ENCODE measurements at places on chromosomes 3 and 15.

GRCh38 chr15:62691008-62691407, 351.5 kb upstream of the TPM1 start:
- no peak for DNase-seq

DNA sequence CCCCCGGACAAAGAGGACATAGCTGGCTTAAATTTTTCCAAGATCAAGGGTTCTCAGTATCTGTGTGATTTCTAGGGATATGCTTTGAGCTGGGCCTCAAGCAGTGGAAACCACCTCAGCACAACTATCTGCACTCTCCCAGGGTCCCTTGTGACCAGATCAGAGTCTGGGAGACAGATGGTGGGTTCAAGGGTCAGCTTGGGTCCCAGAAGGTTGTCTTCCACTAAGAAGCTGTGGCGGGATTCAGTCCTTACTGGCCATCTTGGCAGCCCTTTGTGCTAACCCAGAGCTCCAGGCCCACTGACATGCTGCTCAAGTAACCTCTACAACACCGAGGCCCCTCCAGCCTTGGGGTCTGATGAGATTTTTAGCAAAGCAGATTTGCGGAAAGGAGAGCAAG, 2.7 kb downstream of the INSYN1 start:
- no peak for DNase-seq

DNA sequence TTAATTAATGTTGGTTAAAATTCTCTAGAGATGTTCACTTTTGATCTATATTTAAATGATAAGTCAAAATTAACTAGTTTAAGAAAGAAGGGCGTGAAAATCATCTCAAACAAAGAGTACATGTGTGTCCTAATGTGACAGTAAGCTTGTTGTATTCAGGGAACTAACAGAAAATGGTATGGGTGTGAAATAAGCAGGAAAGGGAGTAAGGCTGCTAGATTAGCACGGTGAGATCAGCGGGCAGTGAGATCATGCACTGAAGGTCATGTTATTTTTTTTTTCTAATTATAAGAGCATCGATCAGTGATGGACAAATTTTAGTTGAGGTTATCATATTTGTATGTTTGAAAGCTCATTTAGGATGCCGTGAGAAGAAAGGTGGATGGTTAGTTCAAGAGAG, 430.8 kb downstream of the DIPK2A start:
- DNase-seq: no peak

DNA sequence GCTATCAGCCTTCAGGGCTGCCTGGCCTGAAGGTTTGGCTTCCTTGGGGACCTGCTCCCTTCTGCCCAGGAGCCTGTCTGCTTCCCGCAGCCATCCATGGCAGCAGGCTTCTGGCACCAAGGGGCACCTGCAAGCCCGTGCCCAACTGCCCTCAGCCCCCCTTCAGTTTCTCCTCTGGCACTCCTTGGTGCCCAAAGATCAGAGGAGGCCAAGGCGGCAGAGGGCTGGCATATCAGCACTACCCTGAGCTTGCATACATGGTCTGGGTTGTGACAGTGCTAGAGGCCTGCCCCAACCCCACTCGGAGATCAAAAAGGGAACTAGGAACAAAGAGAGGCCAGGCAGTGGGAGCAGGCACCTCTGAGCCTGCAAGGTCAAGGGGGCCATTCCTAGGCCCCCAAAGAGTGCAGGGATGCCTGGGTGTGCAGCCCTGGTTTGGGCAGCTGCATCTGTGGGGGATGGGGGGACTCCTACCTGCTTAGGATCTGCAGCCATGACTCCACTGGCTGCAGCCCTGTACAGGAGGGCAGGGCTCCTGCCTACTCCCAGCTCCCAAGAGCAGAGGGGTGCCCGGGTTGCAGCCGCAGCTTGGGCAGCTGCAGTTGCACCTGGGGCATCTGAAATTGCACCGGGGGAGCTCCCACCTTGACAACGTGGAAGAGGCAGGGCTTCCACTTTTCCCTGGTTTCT, 76.2 kb upstream of the TP63 start:
- no peak for DNase-seq

GRCh38 chr3:60743631-60744164, 507.6 kb downstream of the FHIT start:
- DNase-seq: peak; percentile 10

DNA sequence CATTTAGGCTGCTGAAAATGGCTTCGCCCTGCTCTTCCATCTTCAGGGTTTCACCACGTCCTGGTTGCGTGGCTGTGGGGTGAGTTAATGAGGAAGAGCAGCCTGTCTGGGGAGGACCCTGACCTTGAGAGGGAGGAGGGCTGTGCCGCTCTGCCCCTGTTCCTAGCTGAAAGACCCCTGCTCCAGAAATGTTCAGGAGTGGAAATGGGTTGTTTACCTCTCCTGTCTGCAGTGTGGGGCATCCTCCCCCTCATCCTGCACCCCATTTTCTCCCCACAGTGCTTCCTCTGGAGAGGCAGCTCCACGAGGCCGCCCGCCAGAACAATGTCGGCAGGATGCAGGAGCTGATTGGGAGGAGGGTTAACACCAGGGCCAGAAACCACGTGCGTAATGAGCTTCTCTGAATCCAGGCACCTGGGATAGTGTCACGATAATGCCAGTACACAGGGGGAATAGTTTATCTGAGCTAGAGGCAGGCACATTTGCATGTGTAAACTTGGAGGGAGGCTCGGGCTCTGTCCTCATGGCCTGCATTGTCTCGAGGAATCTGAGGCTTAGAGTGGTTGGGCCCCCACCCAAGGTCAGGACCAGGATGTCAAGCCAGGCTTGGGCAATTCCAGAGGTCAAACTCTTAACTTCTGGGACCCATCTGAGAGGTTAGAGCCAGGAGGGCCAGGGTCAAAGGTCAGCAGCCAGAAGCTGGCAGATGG, 4.0 kb downstream of the ANKDD1A start:
- no peak for DNase-seq

DNA sequence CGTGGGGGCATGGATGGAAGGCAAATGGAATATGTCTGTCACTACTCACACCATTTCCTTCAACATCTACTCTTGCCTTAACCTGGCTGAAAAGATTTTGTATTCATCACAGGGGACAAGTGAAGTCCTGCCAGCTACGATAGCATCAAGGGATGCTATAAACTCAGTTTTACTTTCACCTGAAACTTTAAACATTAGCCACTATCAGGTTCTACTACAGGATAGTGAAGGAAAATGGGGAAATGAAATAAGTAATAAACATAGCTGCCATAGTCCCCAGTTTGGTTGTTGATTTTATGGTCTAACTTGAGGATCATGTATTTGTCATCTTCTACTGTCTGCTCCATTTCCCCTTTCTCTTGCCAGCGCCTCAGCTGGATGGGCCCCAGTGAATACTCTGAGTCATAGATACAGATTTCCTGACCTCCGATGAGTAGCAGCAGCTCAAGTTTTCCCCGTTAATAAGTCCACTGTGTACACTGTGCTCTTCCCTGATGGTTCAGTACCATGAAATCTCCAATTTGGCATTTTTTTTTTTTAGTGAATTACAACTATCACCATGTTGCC, 338.2 kb upstream of the SLCO3A1 start:
- no peak for DNase-seq

GRCh38 chr15:96324940-96325540, 5.5 kb upstream of the NR2F2 start:
- no peak for DNase-seq

DNA sequence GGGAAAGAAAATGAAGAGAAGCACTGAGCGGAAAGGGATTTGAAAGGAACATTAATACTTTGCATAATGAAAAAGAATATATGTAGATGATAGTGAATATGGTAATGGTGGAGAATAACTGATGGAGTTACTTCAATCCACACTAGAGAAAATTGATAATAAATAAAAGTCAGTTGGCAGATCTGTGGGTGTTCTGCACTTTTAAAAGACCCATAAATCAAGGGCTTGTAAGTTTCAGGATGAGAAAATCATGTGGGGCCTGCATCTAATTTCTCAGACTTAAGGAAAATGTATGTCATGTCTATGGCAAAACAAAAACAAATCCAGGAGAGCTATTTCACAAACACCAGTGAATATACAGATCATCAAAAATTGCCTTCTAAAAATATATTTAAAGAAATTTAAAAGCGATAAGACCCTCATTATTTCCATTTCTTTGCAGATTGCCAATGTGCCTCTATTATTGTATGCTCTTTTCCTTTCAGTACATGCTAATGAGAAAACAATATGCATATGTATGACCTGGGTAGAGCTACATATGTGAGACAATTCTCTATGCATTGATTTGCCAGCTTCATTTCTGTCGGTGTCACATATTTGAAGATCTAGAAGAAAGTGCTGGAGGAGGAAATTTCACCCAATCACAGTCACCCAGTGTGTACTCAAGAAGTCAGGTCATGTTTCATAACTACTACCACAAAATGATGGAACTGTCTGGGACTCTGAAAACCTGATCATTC, 269.9 kb upstream of the PDZRN3 start:
- DNase-seq: no peak

GRCh38 chr15:94069844-94070243, 161.5 kb upstream of the MCTP2 start:
- no peak for DNase-seq

DNA sequence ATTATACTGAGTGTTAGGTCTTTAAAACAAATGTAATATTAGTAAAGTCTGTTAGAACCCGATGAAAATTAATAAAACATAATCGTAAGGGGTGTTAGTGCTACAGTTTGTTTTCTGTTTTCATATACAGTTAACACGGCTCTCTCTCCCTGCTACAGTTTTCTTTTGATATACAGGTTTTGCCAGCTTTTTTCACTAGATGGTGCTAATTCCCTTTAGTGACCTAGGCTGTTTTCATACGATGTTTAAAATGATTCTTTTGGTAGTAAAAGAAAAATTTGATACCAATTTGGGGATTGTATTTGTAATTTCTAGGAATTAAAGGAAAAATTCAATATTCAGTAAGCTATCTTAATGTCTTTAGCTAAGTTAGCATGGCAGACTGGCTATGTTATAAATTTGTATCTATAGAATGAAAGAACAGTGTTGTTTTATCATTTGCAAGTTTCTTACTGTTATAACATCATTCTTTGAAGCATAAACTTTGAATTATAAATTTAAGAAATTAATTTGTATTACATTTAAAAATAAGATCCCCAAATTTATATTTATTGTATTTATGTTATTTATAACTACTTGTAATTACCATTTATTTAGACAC, 11.5 kb downstream of the APH1B start:
- no peak for DNase-seq

GRCh38 chr3:194025951-194026350, 110.0 kb upstream of the HES1 start:
- no peak for DNase-seq

- no peak for DNase-seq
Measured at GRCh38 chr3:34070831-34071585, 272.6 kb downstream of the PDCD6IP start.

GRCh38 chr3:52249683-52250082, 4.1 kb downstream of the PPM1M start:
- DNase-seq: no peak

GRCh38 chr3:178260887-178261565, 275.2 kb upstream of the KCNMB2 start:
- no peak for DNase-seq

- DNase-seq: no peak
Measured at GRCh38 chr3:102141096-102141927, 292.0 kb downstream of the NFKBIZ start.

DNA sequence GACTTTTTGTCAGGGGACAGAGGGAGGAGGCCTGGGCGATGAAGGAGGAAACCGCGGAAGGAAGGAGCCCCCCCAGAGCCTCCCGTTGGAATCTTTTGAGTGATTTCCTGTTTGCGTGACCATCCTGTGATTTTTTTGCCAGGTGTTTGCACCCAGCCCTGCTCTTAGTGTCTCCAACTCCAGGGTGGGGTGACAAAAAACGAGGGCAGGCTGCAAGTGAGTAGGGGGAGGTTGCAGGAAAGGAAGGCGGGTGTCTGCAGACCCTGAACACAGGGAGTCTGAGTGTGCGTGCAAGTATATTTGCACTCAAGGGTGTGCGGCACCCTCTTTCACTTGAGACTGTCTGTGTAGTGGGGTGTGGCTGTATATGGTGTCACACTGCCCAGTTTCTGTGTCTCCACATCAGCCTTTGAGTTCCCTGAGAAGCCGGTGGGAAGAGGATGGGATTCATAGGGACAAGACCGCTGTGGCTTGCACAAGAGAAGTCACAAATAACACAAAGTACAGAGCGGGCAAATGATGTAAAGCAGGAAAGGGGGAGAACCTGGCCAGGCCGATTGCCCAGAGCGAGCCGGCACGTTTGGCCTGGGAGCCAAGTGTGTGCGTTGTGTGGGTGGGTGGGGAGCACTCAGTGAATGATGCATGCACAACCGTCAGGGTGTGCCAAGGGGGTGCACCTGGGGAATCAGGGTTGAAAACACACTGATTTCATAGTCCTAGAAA, 6.6 kb downstream of the ISLR2 start:
- no peak for DNase-seq

DNA sequence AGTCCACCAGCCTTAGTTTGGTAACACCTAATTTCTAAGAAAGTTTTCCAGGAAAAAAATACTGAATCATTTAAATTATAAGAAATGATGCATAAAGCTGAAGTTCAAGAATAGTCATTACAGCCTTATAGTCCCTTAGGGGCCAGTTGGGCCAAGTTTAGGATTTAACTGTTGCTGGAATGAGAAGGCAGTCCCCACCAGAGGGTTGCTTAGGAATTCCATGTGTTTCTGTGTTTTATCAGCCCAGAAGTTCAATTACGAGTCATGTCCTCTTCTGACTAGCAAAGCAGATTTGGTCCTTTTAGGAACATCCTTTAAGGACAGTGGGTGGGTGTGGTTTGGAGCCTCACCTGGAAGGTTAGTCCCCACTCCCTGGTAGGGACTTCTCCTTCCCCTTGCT, 57.0 kb upstream of the NR2E3 start:
- no peak for DNase-seq

DNA sequence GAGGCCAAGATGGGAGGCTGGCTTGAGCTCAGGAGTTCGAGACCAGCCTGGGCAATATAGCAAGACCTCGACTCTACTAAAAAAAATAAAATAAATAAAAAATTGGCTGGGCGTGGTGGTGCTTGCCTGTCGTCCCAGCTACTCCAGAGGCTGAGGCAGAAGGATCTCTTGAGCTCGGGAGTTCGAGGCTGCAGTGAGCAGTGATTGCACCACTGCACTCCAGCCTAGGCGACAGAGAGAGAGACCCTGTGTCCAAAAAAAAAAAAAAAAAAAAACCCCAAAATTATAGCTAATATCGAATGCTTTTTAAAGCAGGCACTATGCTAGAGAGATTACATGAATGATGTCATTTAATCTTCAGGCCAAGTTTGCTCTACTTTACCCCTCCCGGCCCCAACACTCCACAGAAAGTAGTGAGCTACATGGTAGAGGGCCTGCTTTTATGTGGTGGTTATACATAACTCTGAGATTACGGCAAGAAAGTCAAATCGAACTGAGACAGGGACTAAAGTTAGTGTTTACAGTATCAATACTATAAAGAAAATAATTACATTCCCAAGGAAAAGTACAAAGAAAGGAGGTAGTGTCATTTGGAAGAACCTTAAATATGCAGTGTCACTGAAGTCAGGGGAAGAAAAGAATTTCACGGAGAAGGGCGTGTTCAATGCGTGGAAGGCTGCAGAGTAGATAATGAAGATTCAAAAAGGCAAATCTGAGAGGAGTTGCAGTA, 1.1 kb downstream of the ADPGK start:
- no peak for DNase-seq
